DMS79 treated with DMSO at 0.1 percent for 48 hours (cell line): ENCODE measurements at places on chromosomes 16 and 17.

GRCh38 chr16:17019366-17019765, 451.4 kb downstream of the XYLT1 start:
- no peak for DNase-seq

DNA sequence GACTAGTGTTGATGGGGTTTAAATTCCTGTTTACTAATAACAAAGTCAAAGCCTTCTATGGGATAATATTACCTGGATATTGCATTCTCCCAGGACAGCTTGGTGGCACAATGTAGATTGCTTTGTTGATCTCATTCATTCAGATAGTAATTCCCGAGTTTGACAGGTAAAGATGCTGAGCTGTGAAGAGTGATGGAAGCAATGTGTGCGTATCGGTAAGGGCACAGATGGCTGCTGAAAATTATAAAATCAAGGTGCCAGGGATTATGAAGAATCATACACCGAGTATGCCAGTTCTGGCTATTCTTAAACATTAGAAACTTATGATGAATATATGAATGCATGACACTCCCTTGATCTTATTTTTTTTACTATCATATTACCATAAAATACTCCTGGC, 100.6 kb upstream of the CNTNAP4 start:
- no peak for DNase-seq

DNA sequence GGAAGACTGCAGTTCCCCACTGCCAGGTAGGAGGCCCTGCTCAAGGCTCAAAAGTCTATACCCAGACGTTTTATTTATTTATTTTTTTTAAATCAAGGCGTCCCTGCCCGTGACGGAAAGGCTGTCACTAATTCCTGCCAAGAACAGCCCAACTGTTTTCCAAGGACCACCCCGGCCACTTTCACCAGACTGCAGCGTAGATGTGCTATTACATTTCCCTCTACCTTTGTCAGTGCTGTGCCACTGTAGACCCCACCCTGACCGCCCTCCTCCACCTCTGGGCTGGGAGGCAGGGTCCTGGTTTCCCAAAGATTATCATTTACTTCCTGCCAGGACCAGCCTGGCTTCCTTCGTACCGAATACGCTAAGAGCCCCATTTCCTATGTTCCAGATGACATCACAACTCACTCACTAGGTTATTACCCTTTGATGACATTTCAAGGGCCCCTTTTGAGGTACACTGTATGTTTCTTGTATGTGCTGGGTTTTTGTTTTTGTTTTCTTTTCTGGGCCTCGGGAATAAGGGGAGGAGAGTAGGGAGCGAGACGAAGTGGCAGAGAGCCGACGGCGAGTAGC, 6.3 kb upstream of the RNF227 start:
- DNase-seq: no peak

DNA sequence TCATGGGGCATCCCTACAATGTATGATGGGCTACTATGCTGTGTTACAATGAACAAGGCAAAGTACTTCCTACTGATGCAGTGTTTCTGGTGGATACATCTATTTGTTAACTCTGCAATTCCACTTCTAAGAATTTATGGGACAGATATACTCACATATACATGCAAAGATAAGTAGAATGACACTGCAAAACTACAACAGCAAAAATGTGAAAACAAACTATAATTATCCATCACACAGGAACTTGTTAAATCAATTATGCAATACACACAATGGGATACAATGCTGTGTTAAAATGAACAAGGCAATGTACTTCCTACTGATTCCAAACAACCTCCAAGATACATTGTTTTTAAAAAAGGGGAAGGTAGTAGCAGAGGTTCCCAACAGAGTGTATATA, 3.2 kb downstream of the DDX52 start:
- no peak for DNase-seq

GRCh38 chr16:35690413-35690812, 2231.0 kb downstream of the TP53TG3F start:
- DNase-seq: no peak

GRCh38 chr17:51374209-51374608, 113.9 kb downstream of the UTP18 start:
- no peak for DNase-seq

DNA sequence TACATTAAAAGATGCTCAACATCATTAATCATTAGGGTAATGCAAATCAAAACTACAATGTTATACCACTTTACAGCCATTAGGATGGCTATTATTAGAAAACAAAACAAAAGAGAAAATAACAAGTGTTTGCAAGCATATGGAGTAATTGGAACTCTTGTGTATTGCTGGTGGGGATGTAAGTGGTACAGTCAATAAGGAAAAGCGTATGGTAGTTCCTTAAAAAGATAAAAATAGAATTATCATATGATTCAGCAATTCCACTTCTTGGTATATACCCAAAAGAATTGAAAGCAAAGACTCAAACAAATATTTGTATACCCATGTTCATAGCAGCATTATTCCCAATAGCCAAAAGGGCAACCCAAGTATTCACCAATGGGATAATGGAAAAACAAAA, 1.4 kb upstream of the CAPNS2 start:
- no peak for DNase-seq

- no peak for DNase-seq
These were observed 10.9 kb upstream of the COL1A1 start for GRCh38 chr17:50212121-50212843.

- DNase-seq: no peak
These were observed 537 bp downstream of the SLC35B1 start for GRCh38 chr17:49707246-49707607.

GRCh38 chr16:799948-800833, at the start of gene GNG13:
Gene GNG13 (minus strand): TSS chr16:800734. CDS start chr16:799077, 1,657 bp downstream.
- no peak for DNase-seq

GRCh38 chr17:66464921-66465320, 162.5 kb downstream of the PRKCA start:
- DNase-seq: no peak

DNA sequence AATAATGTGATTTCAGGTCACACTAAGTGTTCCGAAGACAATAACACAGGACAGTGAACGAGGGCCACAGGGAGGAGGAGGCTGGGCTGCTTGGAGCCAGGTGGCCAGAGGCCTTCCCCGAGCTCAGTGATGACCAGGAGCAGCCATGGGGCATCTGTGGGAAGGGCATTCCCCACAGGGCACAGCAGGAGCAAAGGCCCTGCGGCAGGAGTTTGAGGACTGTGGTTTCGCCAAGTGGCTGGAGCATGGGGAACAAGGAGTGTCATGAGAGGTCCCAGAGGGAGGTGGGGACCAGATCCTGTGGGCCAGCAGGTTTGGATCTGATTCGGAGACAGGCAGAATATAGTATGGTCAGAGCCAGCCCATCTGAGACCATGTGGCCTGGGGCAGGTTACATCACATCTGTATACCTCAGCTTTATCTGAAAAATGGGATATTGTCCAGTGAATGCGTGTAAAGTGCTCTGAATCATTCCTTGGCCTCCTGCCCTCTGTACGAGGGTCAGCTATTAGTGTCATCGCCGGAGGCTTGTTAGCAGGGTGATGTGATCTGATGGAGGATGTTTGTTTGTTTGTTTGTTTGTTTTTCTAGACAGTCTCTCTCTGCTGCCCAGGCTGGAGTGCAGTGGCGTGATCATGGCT, 176.8 kb downstream of the KATNIP start:
- no peak for DNase-seq

DNA sequence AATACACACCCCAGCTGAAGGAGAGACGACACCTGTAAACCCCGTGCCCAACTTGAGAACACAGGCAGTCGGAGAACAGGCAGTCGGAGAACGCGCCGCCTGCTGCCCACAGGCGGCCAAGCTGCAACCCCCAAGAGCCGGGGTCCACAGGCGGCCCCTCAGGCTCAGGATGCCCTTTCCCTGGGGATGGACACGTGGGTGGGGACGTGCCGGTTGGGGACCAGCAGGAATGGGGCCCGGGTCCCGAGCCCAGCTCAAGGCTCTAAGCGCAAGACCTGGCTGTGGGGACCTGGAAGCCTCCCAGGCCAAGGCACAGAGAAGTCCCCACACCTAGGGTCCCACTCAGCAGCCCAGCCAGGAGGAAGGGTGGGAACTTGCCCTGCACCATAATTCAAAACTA, 79.5 kb upstream of the GNG13 start:
- DNase-seq: no peak

DNA sequence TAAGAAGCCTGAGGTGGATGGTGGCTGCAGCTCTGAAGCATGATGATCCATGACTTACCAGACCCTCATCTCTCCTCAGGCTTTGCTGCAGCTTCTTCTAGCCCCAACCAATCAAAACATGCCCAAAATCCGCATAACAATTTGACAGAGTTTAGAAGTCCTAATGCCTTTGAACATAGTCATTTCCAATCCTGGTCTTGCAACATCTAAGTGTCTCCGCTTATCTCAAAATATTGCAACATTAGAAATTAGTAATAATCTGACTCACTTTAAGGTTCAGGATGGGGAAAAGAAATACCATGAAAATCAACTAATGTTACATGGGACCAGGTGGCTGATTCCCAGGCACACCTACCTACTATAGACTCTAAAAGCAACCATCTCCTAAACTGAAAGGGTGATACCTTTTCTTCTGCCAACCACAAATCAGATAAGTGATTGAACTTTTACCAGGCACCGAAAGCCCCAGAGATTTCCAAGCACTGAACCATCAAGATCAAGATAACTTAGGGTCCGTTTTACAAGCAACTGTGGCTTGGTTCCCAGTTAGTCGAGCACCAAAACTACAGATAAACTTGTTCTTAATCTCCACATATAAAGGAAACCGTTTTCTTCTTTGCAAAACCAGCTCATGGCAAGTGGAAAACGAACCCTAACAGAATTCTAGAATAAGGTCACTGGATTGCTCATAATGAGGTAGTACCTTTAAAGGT, 14.0 kb downstream of the ERN1 start:
- DNase-seq: no peak

- DNase-seq: no peak
These were observed 7.6 kb upstream of the PHF12 start for GRCh38 chr17:28958820-28959455.

- no peak for DNase-seq
These were observed 199.4 kb upstream of the RPL38 start for GRCh38 chr17:74004056-74004455.

- DNase-seq: no peak
These were observed 329.9 kb downstream of the KCNJ2 start for GRCh38 chr17:70499067-70499786.

DNA sequence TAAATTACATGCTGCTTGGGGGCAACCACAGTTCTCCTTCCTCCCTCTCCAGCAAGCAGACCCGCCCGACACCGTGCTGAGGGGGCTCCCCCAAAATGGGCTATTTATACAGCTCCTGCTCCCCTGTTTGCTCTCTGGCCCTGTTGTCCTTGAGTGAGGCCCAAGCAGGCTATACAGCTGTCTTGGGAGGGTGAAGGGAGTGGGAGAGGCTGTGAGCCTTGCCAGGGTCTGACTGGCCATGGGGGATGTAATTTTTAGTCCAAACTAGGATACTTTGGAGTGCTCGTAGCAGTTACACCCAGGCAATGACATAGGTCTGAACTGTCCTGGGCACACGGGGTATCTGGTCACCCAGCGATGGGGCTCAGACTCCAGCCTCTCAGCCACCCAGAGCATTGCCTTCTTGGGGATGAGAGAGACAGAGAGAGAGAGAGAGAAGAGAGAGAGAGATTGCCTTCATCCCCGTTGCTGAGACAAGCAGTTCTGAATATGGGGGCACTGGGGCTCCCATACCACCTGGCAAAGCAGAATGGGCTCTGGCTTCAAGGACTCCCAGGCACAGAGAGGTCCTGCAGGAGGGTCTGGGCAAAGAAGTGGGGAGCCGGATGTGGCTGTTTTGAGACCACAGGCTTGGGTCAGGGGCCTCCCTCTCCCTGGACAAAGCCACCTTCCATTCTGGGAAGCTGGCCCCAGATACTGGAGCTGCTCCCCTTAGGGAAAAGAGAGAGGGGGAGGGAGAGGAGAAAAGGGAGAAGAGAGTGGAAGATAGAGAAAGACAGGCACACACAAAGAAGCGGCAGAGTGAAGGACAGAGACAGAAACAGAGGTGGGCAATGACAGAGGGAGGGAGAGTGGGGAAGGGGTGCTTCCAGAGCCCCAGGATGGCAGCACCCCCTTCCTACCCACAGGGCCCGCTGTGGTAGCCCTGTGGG, 10.7 kb upstream of the TMEM92 start:
- DNase-seq: no peak

- DNase-seq: no peak
These were observed 14.1 kb upstream of the MRTFB start for GRCh38 chr16:14056970-14057369.

GRCh38 chr17:4950075-4950745, 709 bp upstream of the ENO3 start:
- peak; percentile 51 for DNase-seq

- DNase-seq: no peak
These were observed 28.6 kb downstream of the PMP22 start for GRCh38 chr17:15236281-15237105.

- no peak for DNase-seq
These were observed 36.6 kb downstream of the ZNF750 start for GRCh38 chr17:82803185-82803584.

- peak; percentile 31 for DNase-seq
These were observed 166.3 kb downstream of the ANKFN1 start for GRCh38 chr17:56319531-56319930.

DNA sequence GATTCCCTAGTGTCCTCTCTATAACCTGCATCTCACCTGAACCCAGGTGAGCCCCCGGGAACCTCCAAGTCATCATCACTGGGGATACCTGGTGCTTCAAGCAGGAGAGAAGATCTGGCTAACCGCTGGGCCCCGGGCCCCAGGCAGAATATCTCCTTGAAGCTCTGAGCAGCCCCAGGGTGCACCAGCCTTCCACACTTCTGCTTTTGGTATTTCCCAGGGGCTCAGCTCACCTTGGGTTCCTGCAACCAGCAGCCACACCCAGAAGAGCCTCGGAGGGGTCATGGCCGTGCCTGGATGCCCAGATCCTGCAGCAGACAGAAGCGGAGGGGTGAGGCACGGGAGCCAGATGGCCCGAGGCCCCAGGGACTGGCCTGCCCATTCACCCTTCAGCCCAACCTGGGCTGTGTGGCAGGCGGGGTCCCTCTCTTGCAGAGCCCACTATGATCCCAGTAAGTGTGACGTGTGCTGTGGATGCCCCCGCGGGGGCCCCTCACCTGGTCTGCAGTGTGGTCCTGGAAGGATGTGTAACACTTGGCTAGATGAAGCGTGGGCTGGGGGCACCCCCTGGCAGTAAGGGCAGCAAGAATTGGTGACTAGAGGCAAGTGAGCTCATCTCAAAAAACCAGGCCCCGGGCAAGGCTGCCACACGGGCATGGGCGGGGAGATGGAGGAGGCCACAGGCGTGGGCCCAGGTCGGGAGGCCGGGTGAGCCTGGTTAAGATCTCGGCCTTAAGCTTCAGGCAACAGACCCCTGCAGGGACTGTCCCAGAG, 2.6 kb downstream of the LGALS3BP start:
- no peak for DNase-seq

GRCh38 chr17:61326330-61326729, 73.3 kb upstream of the TBX2 start:
- DNase-seq: no peak

- no peak for DNase-seq
These were observed 92.6 kb downstream of the CACNG3 start for GRCh38 chr16:24348545-24349290.

DNA sequence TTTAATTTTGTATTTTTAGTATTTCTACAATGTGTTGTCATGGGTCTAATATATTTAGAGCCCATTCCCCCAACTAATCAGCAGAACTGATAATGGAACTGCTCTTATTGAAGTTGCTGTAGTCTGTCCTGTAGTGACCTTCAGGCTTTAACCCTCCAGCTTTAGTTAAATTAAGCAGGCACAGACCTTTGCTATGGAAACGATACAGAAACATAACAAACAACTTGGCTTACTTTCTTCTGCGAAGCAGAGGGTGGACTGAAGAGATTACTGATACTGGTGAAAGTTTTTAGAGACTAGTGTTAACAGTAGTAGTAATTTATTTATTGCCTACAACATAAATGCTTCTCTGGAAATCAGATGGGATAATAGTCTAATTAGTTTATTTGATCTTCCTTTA, 61.4 kb downstream of the NFATC3 start:
- DNase-seq: no peak

- DNase-seq: no peak
These were observed 75.1 kb downstream of the MSI2 start for GRCh38 chr17:57331423-57331822.
